Activated naive CD8-positive, alpha-beta T cell treated with anti-CD3 and anti-CD28 coated beads for 36 hours (primary cell): ENCODE measurements at places on chromosomes 1 and 21. TPM values are rescaled to one million over a fixed set of nuclear protein-coding genes. Genes with fewer than 3 reads are reported as not detected.

- DNase-seq: no peak
- H3K27ac ChIP-seq: no peak overlapping the region
- no peaks in the 10 kb centered on the region for H3K36me3 ChIP-seq
Measured at GRCh38 chr1:90501281-90501680, 215.8 kb downstream of the BARHL2 start.

GRCh38 chr1:115647047-115647446 lies 5.3 kb downstream of the VANGL1 start:
- H3K4me1 ChIP-seq: peaks cover 15% of the 10 kb centered on the region
- no peak overlapping the region for H3K4me3 ChIP-seq
- peaks cover 23% of the 10 kb centered on the region for H3K27me3 ChIP-seq
- H3K27ac ChIP-seq: no peak overlapping the region
- H3K36me3 ChIP-seq: no peaks in the 10 kb centered on the region
- DNase-seq: no peak

GRCh38 chr1:9363061-9363471 lies 70.4 kb downstream of the SPSB1 start:
- H3K4me1 ChIP-seq: peaks cover under 1% of the 10 kb centered on the region
- no peaks in the 10 kb centered on the region for H3K27me3 ChIP-seq

DNA sequence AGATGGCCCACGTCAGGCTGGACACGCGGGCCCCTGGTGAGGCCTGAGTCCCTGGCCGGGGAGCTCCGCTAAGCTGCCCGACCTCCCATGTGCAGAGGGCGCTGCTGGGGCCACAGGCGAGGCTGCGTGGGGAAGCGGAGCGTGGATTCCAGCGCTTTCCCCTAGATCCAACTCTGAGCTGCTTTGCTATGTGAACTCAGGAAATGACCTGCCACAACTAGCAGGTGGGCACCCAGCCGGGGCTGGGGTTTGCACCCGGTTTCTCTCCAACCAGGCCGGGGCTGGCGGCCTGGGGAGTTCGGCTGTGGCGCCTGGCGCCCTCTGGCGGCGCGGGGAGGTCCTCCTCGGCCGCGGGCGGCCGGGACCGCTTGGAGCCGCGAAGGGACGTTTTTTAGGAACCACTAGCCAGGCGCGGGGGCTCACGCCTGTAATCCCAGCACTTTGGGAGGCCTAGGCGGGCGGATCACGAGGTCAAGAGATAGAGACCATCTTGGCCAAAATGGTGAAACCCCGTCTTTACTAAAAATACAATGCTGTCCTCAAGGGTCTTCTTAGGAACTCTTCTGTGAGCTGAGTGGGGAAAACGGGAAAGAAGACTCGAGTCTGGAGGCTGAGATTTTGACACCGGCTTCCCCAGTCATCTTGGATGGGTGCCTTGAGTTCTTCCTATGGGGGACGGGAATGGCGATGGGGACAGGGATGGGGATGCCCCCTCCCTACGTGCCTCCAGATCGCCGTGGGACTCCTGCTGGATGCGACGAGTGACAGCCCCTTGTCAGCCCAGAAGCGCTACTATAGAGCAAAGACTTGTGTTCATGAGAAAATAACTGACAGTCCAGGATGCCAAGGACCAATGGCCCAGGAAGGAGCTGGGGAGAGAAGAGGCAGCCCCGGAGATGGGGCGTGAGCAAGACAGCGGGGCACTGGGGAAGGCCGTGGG lies 12.6 kb downstream of the PYCR2 start:
- H3K36me3 ChIP-seq: no peaks in the 10 kb centered on the region
- peak; percentile 83 for DNase-seq
- peaks cover 21% of the 10 kb centered on the region for H3K4me1 ChIP-seq
- H3K27ac ChIP-seq: no peak overlapping the region
- H3K27me3 ChIP-seq: no peaks in the 10 kb centered on the region

DNA sequence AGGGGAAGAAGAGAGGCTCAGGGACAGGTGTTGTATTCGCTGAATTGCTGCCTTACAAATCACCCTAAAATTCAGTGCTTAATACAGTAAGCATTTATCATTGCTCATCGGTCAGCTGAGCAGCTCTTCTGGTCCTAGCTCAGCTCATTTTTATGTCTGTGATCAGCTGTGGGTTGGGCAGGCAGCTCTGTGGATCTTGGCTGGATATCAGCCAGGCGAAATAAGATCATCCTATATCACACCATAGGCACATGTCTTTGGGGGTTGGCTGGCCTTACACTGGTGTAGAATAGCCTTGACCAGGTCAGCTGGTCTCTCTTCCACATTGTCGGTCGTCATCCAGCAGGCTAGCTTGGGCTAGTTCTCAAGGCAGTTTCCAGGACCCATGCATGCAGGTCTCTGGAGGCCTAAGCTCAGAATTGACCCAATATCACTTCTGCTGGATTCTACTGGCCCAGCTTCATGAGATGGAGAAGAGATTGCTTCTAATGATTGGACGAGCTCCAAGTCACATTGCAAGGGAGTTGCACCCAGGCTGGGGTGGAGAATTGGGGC lies 448.6 kb downstream of the KIF26B start:
- no peak overlapping the region for H3K27ac ChIP-seq
- H3K4me1 ChIP-seq: peaks cover 5% of the 10 kb centered on the region
- H3K4me3 ChIP-seq: no peak overlapping the region
- no peaks in the 10 kb centered on the region for H3K36me3 ChIP-seq
- peaks cover 3% of the 10 kb centered on the region for H3K27me3 ChIP-seq

DNA sequence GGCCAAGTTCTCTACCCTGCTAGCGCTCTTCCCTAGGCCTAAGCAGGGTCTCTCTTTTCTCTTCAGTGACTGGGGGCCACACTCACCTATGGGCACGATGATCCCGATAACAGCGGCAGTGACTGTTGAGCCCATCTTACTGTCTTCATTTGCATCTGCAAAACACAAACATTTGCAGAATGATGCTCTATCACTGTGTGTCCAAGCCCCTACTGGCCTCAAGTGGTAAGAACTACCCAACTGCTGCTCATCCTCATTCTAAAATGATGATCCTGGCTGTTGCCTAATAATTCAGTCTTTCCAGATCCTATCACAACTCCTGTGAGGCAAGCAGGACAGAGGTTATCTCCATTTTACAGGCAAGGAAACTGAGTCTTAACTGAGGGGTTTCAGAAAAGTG lies 16.7 kb upstream of the MAGOH start:
- no peaks in the 10 kb centered on the region for H3K27me3 ChIP-seq
- H3K4me1 ChIP-seq: no peaks in the 10 kb centered on the region
- no peak overlapping the region for H3K4me3 ChIP-seq
- peaks cover 34% of the 10 kb centered on the region for H3K36me3 ChIP-seq
- DNase-seq: no peak

- no peaks in the 10 kb centered on the region for H3K36me3 ChIP-seq
- no peak overlapping the region for H3K4me3 ChIP-seq
- no peak overlapping the region for H3K27ac ChIP-seq
- no peak for DNase-seq
- H3K27me3 ChIP-seq: peaks cover 4% of the 10 kb centered on the region
- H3K4me1 ChIP-seq: no peaks in the 10 kb centered on the region
Measured at GRCh38 chr1:214997685-214998084, 84.9 kb upstream of the KCNK2 start.

DNA sequence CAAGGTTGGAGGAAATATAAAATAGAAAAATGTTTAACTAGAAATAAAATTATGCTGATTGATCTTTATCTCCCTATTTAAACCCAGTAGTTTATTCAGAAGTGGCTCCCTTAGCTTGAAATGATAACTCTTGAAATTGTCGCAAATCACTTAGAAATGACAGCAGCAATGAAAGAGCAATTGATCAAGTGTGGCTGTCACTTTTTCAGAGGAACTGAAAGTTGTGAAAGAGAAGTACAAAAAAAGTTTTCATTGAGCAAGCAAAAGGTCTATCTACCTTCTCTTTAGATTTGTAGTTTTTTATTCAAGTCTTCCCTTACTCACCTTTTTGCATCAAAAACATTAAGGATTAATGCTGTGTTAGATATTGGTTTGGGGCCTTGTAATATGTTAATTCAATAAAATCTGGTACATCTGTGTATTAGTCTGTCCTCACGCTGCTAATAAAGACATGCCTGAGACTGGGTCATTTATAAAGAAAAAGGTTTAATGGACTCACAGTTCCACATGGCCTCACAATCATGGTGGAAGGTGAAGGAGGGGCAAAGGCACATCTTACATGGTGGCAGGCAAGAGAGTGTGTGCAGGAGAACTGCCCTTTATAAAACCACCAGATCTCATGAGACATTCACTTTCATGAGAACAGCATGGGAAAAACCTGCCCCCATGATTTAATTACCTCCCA lies 48.3 kb downstream of the LRRC8C start:
- H3K27me3 ChIP-seq: no peaks in the 10 kb centered on the region
- no peak for DNase-seq
- peaks cover 77% of the 10 kb centered on the region for H3K36me3 ChIP-seq
- no peak overlapping the region for H3K4me3 ChIP-seq
- H3K4me1 ChIP-seq: peaks cover 53% of the 10 kb centered on the region

GRCh38 chr1:231364192-231364591 lies 26.1 kb downstream of the SPRTN start:
- H3K27ac ChIP-seq: no peak overlapping the region
- peaks cover 15% of the 10 kb centered on the region for H3K36me3 ChIP-seq
- peaks cover 3% of the 10 kb centered on the region for H3K4me1 ChIP-seq
- DNase-seq: no peak

DNA sequence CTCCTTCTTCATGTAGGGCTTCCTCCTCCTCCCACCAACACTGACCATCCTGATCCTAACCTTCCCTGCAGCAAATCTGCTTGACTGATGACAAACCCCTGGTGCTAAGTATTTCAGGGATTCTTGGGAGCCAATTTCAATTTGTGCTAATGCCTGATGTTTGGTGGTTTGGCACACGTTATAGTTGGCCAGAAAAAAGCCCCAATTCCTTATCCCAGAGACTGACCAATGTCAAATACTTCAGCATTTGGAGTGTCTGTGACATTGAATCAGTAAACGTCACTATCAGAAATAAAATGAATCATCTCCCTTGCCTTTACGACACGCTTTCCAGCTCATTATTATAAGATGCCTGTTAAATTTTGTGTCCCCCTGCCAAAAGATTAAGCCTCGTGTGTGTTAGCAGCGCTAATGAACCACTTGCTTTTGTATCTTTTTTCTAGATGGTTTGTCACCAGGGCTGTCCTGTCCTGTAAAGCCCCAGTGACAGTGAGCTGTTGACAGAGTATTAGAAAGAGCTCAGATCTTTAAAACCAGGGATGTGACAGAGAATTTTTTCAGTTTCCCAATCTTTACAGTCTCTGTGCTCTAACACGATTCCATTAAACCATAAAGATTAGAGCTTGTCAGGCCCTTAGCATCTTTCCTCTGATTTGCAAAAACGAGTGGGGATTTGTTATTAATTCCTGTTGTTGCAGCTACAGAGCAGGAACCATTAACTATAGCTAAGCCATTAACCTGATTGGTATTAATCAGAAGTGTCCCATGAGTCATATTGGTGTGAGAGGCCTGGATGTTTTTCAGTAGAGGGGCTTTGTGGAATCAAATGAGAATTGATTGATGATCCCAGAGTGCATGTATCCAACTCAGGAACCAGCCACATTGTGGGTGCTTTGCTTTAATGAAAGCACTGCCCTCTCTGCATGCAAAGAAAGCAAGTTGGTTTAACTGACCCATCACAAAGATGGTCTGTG lies 665.1 kb upstream of the PLXNA2 start:
- H3K36me3 ChIP-seq: no peaks in the 10 kb centered on the region
- no peaks in the 10 kb centered on the region for H3K4me1 ChIP-seq
- peaks cover 11% of the 10 kb centered on the region for H3K27me3 ChIP-seq
- H3K27ac ChIP-seq: no peak overlapping the region

- peaks cover 20% of the 10 kb centered on the region for H3K36me3 ChIP-seq
- DNase-seq: no peak
- H3K27me3 ChIP-seq: no peaks in the 10 kb centered on the region
- H3K27ac ChIP-seq: no peak overlapping the region
- H3K4me1 ChIP-seq: peaks cover 27% of the 10 kb centered on the region
- no peak overlapping the region for H3K4me3 ChIP-seq
Measured at GRCh38 chr1:243268751-243269460, 13.1 kb downstream of the SDCCAG8 start.

GRCh38 chr1:14265495-14265894 lies 333.0 kb upstream of the KAZN start:
- peaks cover 10% of the 10 kb centered on the region for H3K27me3 ChIP-seq
- no peak for DNase-seq
- H3K27ac ChIP-seq: no peak overlapping the region
- H3K36me3 ChIP-seq: no peaks in the 10 kb centered on the region
- H3K4me1 ChIP-seq: no peaks in the 10 kb centered on the region

GRCh38 chr1:187839873-187840272 lies 1011.1 kb downstream of the PLA2G4A start:
- DNase-seq: no peak
- H3K4me1 ChIP-seq: no peaks in the 10 kb centered on the region
- no peak overlapping the region for H3K4me3 ChIP-seq
- H3K27ac ChIP-seq: no peak overlapping the region
- H3K27me3 ChIP-seq: no peaks in the 10 kb centered on the region
- H3K36me3 ChIP-seq: no peaks in the 10 kb centered on the region

- no peak overlapping the region for H3K4me3 ChIP-seq
- H3K4me1 ChIP-seq: no peaks in the 10 kb centered on the region
Measured at GRCh38 chr1:201164645-201165044, 10.4 kb upstream of the TMEM9 start.

DNA sequence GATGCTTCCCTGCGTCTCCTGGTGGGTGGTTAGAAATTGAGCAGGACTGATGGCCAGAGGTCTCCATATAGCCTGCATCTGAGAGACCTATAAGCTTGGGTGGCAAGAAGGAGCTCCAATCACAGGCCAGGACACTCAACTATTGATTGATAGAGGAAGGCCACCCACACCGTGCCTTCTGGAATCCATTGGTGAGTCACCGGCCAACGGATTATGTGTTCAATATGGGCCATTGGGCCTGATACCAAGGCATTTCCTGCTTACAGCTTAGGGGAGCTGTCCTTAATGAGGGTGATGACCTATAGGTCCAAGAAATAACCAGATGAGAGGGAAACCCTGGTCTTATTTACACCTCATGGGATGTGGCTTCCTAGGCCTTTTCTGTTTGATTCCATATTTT lies 115.1 kb downstream of the PLPP3 start:
- DNase-seq: no peak
- H3K27me3 ChIP-seq: peaks cover 8% of the 10 kb centered on the region
- no peak overlapping the region for H3K27ac ChIP-seq
- no peaks in the 10 kb centered on the region for H3K36me3 ChIP-seq
- no peaks in the 10 kb centered on the region for H3K4me1 ChIP-seq
- H3K4me3 ChIP-seq: no peak overlapping the region

DNA sequence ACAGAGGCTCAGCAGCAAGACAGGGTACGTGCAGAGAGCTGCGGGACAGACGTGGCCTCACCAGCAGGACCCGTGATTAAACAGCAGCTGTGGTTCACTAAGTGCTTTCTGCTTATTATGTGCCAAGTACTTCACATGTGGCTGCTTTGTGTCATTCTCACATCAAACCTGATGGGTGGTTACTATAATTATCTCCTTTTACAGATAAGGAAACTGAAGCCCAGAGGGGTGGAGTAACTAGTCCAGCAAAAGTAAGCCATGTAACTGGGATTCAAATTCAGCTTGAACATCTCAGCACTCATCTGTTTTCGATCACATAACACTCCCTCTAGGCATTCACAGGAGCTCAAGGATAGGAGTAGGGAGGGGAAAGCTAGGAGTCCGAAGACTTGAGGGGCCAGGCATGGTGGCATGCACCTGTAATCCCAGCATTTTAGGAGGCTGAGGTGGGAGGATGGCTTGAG lies 50.8 kb upstream of the CLIC4 start:
- H3K27ac ChIP-seq: no peak overlapping the region
- no peak overlapping the region for H3K4me3 ChIP-seq
- H3K4me1 ChIP-seq: peaks cover 2% of the 10 kb centered on the region
- no peak for DNase-seq

SELL gene
- 110 TPM for total RNA-seq

OR2L13 gene
- total RNA-seq: not detected

MPZL1 gene
- 17.3 TPM for total RNA-seq

PTPN7 gene
- total RNA-seq: 317 TPM

TNN gene
- not detected for total RNA-seq

KIF14 gene
- 17.4 TPM for total RNA-seq

TMEM269 gene
- 0.06 TPM for total RNA-seq
